ENCODE measurements at places on chromosomes 6 and 20.

DNA sequence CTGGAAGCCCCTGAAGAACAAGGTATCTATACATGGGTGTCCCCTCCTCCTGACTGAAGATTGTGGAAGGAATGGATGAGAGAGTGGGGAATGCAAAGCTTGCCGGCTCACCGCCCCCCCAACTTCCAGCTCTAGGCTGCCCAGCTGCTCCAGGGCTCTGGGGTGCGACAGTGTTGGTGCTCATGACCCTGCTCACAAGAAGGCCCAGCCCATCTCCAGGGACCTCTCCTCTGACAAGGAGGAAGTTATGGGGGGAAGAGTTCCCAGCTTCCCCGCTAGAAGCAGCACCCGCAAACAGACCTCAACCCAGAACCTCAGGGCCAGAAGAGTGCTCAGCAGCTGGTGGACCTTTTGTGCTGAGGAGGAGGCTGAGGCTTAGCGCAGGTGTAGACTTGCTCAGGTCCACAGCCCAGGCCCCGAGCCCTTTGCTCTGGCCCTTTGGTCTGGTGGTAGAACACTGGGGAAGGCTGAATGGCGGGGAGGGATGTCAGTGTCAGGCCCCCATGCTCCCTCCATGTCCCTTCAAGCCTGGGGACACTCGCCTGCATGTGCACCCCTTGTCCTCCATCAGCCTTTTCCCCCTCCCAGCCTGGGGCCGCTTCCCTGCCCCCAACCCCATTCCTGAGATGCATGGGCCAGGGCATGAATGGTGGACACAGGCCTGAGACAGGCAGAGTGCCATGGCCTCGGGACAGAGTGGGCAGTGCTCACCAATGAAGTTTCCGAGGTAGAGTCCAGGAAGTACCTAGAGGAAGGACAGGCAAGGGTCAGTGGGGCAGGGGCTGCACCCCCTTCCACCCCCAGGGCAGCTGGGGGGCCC is 1.3 kb downstream of the DUSP15 start:
- no peak for DNase-seq

DNA sequence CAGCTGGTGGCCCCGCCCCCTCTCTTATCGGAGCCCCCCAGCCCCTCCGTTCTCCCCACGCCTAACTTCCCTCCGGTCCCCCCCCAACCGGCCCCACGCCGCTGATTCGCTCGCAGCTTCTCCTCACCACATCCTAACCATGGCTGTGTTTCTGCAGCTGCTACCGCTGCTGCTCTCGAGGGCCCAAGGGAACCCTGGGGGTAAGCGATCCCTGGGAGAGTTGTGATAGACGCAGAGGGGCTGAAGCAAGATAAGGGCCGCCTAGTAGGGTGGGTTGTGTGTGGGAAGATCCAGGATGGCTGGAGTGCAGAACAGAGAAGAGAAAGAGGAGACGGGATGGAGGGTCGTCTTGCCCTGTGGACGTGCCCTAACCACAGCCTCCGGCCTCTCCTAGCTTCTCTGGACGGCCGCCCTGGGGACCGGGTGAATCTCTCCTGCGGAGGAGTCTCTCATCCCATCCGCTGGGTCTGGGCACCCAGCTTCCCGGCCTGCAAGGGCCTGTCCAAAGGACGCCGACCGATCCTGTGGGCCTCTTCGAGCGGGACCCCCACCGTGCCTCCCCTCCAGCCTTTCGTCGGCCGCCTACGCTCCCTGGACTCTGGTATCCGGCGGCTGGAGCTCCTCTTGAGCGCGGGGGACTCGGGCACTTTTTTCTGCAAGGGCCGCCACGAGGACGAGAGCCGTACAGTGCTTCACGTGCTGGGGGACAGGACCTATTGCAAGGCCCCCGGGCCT is at the start of gene MPIG6B:
MPIG6B (plus strand) TSS at position 129 of the 735 bp plus-strand sequence; CDS start at position 140, 11 bp downstream.
- DNase-seq = no peak

DNA sequence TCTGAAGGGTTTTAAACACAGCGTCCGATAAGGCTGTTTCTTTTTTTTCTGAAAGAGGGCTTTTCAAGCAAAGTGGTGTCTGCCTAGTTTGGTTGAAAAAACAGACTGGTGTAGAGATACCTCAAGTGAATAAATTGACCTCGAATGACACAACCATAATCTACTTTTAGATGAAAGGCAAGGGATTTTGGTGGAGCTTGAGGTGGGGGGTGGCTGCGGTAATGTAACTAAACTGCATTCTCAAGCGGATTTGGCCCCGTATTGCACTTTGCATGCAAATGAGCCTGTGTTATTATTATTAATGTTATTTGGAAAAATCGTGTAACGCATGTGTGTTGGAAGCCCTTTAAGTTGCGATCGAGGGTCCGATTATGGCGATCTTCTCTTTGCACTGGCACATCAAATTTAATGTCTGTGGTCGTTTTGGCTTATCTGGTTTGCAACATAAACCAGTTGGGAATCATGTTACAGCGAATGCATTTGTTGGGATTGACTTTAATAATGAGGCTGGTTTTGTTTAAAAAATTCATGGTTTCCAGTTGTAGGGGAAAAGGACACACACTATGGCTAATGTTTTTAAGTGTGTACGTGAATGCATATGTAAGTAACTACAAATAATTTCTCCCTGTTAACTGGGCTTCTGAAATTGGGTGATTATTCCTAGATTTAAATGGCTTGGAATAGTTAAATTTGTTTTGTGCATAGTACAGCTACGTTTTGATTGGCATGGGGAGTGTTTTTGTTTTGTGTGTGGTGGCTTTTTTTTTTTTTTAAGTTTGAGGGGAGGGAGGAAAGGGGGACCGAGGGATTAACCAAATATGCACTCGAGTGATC is 1.0 kb downstream of the JARID2 start:
- DNase-seq = no peak

GRCh38 chr6:143276436-143276835 is 174.1 kb downstream of the ADAT2 start:
- DNase-seq = no peak

DNA sequence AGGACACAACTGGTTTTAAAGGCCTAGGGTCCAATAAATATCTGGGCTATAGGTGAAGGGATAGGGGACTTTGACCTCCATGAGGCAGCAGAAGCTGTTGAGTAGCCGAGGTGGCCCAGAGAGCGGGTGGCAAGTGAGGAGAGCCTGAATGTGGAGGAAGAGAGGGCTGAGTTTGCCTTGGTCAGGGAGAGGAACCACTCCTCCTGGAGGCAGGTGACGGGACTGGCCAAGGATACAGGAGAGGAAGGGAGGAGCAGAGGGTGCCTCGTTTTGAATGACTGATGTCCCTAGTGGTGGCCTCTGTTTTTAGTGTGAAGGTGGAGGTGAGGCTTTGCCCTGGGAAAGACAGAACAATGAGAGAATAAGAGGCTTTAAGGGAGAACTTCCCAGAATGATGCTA is 19.1 kb upstream of the AAR2 start:
- no peak for DNase-seq

DNA sequence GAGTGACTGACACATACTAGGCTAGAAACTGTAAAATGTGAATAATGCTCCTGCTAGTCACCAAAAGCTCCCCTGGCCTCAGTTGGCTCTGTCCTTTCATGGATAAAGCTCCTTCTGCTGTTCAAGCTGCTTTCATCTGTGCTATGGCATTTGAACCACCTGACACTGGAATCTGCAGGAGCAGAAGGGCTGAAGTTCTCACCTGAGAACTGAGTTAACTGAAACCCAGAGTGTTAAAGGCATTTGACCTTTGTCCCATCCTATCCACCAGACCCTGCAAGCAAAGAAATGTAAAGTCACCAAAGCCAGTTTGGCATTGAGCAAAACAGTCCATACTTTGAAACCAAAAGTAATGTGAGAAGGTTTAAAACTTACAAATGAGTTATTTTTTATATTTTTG is 77.7 kb downstream of the BMP2 start:
- DNase-seq = no peak

DNA sequence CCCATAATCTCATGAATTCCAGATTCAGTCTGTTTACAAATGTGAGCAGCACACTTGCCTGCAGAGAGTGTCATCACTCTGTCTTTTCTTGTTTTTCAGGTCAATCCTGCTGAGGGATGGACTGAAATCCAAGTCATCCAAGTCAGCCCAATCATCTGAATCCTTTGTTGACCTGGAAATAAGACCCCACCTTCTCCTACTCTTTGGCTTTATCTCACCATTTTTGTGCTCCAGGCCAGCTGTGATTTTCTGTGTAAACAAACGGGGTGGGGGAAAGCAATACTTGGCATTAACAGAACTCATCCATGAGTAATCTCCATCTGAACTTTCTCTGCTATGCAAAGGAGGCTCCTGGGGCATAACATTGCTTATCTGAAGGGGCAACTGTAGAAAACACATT is 16.9 kb upstream of the GSTA4 start:
- no peak for DNase-seq

DNA sequence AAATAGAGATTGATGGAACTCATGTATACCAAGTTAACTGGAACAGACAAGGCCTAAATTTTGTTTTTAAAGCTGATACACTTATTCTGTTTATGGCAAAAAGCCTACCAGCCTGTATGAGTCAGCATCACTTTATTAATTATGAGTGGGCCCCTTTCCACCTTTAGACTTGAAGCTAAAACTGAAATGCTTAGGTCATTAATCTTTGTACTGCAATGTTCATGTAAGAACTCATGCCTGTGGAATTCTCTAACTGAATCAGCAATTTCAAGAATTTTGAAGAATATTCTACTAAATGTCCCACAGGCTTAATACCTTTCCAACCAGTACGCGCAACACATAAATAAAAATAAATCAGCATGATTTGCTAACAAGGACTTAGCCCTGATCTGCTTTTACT is 140.2 kb upstream of the PHACTR1 start:
- DNase-seq = no peak

- no peak for DNase-seq
Measured at GRCh38 chr20:48384147-48384818, 443.5 kb downstream of the PREX1 start.

GRCh38 chr6:2708456-2708855 is 42.3 kb downstream of the MYLK4 start:
- DNase-seq = no peak

GRCh38 chr6:168358842-168359420 is 39.4 kb upstream of the DACT2 start:
- no peak for DNase-seq

DNA sequence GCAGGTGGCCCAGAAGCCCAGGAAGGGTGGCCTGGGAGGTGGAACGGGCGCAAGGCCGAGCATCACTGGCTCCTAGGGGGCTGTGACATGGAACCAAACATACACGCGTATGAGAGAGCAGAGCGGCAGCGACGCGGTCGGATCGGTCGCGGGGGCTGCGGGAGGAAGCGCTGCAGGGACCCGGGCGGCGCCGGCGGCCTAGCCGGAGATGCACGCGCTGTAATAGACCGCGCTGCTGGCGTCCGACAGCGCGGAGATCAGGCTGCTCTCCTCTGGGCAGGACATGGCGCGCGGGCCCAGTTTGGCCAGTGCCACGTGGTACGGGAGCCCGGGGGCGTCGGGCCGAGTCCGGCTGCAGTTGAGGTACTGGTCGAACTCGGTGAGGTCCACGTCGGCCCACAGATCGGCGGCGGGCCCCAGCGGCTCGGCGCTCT is 1.5 kb downstream of the SOX18 start:
- DNase-seq = no peak

- no peak for DNase-seq
Measured at GRCh38 chr20:62370115-62370806, 3.1 kb upstream of the LAMA5 start.

GRCh38 chr6:106688177-106688951 is 59.0 kb downstream of the QRSL1 start:
- DNase-seq = no peak

DNA sequence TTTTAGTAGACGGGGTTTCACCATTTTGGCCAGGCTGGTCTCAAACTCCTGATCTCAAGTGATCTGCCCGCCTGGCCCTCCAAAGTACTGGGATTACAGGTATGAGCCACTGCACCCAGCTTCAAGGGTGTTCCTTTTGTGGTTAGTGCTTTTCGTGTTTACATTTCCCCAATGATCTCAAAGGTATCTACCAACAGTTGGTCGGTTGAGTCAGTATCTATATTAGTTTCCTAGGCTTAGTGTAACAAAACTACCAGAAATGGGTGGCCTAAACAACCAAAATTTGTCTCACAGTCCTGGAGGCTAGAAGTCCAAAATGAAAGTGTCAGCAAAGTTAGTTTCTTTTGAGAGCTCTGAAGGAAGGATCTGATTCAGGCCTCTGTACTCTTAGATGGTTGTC is 30.1 kb downstream of the CASP8AP2 start:
- no peak for DNase-seq
